ENCODE measurements at places on chromosomes 1 and 21.

- DNase-seq: no peak
Measured at GRCh38 chr21:25441835-25442234, 165.4 kb downstream of the MRPL39 start.

DNA sequence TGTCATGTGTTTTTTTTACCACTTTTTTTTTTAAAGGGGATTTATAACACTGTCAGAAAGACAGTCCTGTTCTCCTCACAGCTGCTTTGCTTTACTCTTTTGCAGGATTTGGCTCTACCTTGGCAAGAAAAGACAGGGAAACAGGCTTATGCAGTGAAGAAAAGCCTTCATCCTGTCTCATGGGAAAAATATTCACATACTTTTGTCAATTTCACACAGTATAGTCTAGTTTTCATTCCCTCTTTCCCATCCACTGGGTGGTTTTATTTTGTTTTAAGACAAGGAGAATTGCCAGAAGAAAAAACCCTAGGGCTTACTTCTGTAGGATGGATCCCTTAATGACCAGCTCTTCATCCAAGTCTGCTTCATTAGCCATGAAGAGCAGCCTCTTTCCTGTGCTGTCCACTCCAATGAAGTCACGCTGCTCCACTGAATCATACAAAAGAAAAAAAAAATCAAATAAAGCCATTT lies 60.0 kb downstream of the EIF2B3 start:
- no peak for DNase-seq

GRCh38 chr1:225354906-225355305 lies 72.9 kb downstream of the LBR start:
- DNase-seq: no peak

GRCh38 chr1:59249396-59250137 lies 47.3 kb upstream of the FGGY start:
- no peak for DNase-seq

DNA sequence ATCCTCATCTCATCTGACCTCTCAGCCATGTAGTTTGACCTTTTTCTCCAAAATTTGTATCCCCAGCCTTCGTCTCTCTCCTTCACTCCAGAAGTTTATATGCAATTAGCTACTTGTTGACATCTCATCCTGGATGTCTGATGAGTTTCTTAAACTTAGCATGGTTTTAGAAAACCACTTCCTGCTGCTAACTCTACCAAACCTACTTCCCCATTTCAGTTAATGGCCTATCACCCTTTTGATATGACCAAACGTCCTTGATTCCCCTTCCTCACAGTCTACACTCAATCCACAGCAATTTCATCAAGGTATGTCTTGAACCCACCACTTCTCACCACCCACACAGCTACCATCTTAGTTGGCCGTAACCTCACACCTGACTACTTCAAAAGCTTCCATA lies 121.9 kb downstream of the LRRC40 start:
- DNase-seq: no peak

- no peak for DNase-seq
Measured at GRCh38 chr1:200015811-200016210, 11.7 kb upstream of the NR5A2 start.

DNA sequence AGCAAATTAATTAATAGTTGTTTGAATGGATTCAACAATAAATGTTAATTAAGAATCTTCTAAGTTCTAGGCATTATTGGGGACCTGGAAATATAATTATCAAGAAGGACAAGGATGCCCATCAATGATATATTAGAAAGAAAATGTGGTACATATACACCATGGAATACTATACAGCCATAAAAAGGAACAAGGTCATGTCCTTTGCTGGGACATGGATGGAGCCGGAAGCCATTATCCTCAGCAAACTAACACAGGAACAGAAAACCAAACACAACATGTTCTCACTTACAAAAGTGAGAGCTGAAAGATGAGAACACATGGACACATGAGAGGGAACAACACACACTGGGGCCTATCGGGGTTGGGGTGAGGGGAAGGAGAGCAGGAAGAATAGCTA lies 141.4 kb upstream of the JUN start:
- DNase-seq: no peak

GRCh38 chr1:18976096-18976495 lies 19.6 kb upstream of the IFFO2 start:
- no peak for DNase-seq

GRCh38 chr1:248821101-248821500 lies 4.6 kb downstream of the SH3BP5L start:
- DNase-seq: no peak

DNA sequence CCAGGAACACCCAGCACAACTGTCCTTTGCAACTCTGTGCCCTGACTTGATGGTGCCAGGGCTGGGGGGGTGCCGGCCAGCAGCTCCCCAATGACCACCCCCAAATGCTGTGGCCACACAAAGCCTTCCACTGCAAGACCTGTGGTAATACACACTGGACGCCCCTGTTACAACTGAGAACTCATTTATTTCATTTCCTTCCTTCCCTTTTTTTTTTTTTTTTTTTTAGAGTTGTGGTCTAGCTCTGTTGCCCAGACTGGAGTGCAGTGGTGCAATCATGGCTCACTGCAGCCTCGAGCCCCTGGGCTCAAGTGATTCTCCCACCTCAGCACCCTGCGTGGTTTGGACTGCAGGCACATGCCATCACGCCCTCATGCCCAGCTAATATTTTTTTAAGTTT lies 25.2 kb downstream of the TP73 start:
- DNase-seq: no peak

DNA sequence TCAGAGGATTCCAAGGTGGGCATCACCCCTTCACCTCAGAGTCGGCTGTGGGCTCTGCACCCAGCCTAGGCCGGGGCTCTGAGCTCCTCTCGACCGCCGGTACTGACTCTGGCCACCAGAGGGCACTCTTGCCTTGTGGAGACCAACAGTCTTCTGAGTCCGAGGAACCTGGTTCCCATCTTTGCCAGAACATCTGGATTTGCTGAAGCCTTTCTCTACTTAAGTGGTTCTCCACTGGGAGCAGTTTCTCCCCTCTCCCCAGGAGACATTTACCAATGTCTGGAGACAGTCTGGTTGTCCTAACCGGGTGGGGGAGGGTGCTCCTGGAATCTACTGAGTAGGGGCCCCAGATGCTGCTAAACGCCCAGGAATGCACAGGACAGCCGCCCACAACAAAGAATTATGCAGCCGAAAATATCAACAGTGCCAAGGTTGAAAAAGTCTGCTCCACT lies 9.4 kb downstream of the ETV3L start:
- DNase-seq: peak; percentile 60

GRCh38 chr1:155326020-155326526 lies 5.4 kb downstream of the RUSC1 start:
- no peak for DNase-seq

DNA sequence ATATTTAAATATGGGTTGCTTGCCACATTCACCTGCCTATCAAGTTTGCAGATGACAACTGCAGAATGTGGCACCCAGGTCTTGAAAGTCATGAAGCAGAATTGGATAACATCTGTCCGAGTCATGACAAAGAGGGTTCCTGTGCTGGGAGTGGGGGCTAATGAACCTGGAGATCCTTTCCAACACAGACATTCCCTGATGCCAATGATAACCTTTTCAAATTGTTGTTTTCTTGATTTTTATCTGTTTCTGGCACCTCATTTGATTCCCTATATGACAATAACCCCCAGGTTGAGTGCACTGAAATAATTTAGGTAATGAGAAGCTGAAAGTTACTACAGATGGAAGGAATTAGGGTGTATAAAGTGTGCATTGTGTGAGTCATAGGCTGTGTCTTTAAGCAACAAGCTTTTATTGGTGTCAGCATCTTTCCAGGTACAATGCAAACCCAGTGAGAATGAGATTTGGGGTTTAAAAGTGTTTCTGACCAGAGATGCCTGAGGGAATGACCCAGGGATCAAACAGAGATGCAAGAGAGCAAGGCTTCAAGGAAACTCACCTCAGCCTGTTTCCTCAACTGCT lies 32.0 kb upstream of the IL10 start:
- DNase-seq: no peak

DNA sequence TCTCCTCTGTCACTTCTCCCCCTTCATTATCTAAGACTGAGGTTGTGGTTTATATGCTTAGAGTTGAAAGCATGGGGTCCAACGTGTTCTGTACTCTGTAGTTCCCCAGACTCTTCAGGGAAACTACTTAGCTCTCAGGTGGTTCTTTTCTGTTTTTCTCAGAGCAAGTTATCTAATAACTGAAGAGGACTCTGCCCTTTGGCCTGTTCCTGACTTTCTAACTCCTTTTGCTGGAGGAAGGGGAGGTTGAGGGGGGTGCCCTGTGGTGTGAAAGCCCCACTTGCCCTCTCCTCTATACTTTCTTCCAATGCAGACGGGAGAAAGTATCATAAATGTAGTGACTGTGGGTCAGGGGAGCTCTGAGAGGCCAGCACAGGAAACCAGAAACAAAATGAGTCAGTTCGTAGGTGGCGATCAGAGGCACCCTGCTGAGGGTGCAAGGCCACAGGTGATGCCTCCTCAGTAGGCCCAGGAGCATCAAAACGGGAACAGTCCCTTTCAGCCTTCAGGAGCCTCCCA lies 5.0 kb downstream of the SLC25A44 start:
- no peak for DNase-seq

GRCh38 chr21:30984889-30985288 lies 53.4 kb downstream of the KRTAP19-8 start:
- DNase-seq: no peak

DNA sequence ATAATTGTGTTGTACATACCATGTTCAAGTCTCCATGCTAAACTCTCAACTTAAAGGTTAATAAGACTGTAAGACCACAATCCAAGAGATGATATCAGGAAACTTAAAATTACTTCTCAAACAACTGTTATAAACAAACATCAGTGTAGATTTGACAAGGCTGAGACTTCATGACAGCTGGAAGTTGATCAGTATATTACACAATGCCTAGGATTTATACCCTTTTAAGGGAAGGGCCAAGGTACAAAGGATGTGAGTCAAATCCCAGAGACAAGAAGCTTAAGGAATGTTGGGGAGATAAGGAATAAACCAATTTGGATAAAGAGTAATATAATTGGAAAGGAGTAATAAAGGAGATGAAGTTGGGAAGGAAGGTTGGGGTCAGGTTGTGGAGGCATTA lies 98.8 kb downstream of the LBR start:
- DNase-seq: no peak

DNA sequence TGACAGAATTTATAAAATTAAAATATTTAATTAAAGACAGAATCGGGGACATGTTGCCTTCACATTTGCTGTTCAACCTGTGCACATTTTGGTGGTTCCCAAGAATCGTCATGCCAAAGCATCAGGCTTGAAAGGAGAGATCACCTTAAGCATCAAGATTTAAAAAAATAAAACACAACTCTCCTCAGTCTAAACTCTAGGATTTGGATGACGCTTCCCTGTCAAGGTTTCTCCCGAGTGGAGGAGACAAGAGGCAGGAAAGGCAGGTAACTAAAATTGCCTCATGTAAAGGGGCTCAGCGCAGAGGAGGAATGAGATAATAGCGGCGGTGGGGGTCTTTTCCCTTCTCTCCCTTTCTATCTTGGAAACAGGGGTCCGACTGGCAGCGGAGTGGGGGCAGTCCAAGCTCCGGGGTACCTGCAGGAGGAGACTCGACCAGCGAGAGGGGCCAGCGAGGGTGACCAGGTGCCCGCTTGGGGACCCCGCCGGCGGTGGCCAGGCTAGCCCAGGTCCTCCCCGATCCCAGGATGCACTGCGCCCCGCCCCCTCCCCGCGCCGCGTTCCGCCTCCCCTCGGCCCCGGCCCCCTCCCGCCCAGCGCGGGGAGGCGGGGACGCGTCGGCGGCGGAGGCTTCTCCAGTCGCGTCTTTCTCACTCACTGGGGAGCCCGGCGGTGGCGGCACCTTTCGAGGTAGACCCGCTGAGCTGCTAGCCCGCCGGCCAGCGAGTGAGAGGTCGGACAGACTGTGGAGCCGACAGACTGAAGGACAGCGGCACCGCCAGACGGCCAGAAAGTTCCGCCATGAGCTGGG lies at the start of gene FNBP1L:
TSS of gene FNBP1L (plus strand) at position 638 of the 811 bp plus-strand sequence. CDS start at position 802, 164 bp downstream.
- DNase-seq: peak; percentile 36

- DNase-seq: no peak
Measured at GRCh38 chr1:230307213-230307612, 118.9 kb downstream of the PGBD5 start.

GRCh38 chr1:11613347-11613746 lies 40.9 kb downstream of the FBXO2 start:
- no peak for DNase-seq

- DNase-seq: no peak
Measured at GRCh38 chr1:34140011-34140676, 24.9 kb downstream of the CSMD2 start.

DNA sequence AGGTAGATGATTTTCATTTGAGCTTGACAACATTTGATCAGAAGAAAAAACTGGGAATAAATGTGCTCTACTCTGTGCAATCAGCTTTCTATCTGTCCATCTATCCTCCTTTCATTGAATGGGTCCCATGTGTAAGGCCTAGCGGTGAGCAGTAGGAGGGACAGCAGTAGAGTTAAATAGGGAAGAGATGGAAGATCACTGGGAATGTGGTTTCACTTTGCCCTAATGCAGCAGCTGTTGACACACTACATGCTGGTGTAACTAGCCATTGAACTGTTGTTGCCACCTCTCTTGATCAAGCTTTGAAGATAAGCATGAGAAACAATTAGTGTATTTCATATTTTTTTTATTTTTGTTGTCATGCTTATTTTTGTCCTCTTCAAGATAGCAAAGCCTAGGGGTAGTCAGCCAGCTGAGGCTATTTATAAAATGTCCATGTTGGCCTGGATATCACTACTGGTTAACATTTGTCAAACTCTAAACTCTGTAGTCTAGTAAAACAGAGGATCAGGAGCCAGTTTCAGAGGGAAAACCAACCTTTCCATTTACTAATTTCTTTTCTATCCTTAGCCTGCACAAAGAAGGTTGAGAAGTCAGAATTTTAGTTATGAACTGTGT lies 41.9 kb downstream of the CACNA1E start:
- no peak for DNase-seq

DNA sequence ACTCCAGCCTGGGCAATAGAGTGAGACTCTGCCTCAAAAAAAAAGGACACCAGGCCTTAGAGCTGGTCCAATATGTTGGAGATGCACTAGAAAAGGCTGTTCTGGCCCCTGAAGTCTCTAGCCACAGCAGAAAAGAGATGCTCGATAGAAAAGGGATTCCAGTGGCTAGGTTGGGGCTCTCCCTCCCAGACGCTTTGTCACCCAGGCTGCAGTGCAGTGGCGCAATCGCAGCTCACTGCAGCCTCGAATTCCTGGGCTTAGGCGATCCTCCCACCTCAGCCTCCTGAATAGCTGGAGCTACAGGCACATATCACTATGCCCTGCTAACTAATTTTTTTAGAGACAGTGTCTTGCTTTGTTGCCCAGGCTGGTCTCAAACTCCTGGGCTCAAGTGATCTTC lies 18.2 kb downstream of the PDZK1 start:
- DNase-seq: no peak

GRCh38 chr1:109802901-109803561 lies 39.3 kb upstream of the EPS8L3 start:
- DNase-seq: no peak

Measured in stimulated activated CD8-positive, alpha-beta memory T cell treated with anti-CD3 and anti-CD28 coated beads, Interleukin-15, amount 100 ng/mL, for 48 hours (primary cell).